Left ventricle myocardium inferior (tissue), 1 donor: ENCODE measurements at places on chromosomes 7 and 10. TPM values are rescaled to one million over a fixed set of nuclear protein-coding genes. Genes with fewer than 3 reads are reported as not detected.

GRCh38 chr7:80584778-80585177 lies 53.7 kb upstream of the CD36 start:
- no peaks in the 10 kb centered on the region for H3K36me3 ChIP-seq
- no peaks in the 10 kb centered on the region for H3K27me3 ChIP-seq
- peak overlapping the region; percentile 86 for H3K27ac ChIP-seq
- no peak overlapping the region for H3K4me3 ChIP-seq
- DNase-seq: no peak
- peaks cover 62% of the 10 kb centered on the region for H3K4me1 ChIP-seq

GRCh38 chr10:23139677-23140076 lies 44.3 kb downstream of the MSRB2 start:
- no peak overlapping the region for H3K27ac ChIP-seq
- H3K36me3 ChIP-seq: no peaks in the 10 kb centered on the region
- no peaks in the 10 kb centered on the region for H3K4me1 ChIP-seq
- H3K4me3 ChIP-seq: no peak overlapping the region
- no peaks in the 10 kb centered on the region for H3K27me3 ChIP-seq
- no peak for DNase-seq

Gene TMEM139
- 8.8 TPM for total RNA-seq

DNA sequence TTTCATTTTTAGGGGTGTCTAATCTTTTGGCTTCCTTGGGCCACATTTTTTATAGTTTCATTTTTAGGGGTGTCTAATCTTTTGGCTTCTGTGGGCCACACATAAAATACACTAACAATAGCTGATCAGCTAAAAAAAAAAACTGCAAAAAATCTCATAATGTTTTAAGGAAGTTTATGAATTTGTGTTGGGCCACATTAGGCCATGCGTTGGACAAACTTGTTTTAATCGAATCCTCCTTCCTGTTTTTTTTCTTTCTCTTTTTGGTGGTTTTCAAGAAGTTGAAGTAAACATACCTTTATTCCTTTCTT lies 37.4 kb downstream of the ZNRF2 start:
- peak overlapping the region; percentile 12 for H3K27ac ChIP-seq
- peaks cover 37% of the 10 kb centered on the region for H3K4me1 ChIP-seq
- peak overlapping the region; percentile 43 for H3K4me3 ChIP-seq

Gene VSIR
- 104 TPM for total RNA-seq

GRCh38 chr7:115662120-115662519 lies 368.4 kb downstream of the TFEC start:
- DNase-seq: no peak
- H3K27me3 ChIP-seq: peaks cover 4% of the 10 kb centered on the region
- H3K4me3 ChIP-seq: no peak overlapping the region
- H3K4me1 ChIP-seq: no peaks in the 10 kb centered on the region
- no peaks in the 10 kb centered on the region for H3K36me3 ChIP-seq

GRCh38 chr7:78140109-78140508 lies 341.5 kb downstream of the PHTF2 start:
- no peaks in the 10 kb centered on the region for H3K27me3 ChIP-seq
- H3K27ac ChIP-seq: no peak overlapping the region
- no peak overlapping the region for H3K4me3 ChIP-seq
- no peaks in the 10 kb centered on the region for H3K4me1 ChIP-seq

- peaks cover 4% of the 10 kb centered on the region for H3K4me1 ChIP-seq
- H3K27ac ChIP-seq: no peak overlapping the region
- DNase-seq: no peak
- H3K27me3 ChIP-seq: peaks cover 2% of the 10 kb centered on the region
- H3K4me3 ChIP-seq: no peak overlapping the region
These were observed 133.5 kb upstream of the PRSS58 start for GRCh38 chr7:142391191-142391992.

GRCh38 chr7:15921576-15921975 lies 235.1 kb upstream of the MEOX2 start:
- H3K4me3 ChIP-seq: no peak overlapping the region
- H3K27me3 ChIP-seq: no peaks in the 10 kb centered on the region
- DNase-seq: no peak
- no peak overlapping the region for H3K27ac ChIP-seq
- no peaks in the 10 kb centered on the region for H3K36me3 ChIP-seq

DNA sequence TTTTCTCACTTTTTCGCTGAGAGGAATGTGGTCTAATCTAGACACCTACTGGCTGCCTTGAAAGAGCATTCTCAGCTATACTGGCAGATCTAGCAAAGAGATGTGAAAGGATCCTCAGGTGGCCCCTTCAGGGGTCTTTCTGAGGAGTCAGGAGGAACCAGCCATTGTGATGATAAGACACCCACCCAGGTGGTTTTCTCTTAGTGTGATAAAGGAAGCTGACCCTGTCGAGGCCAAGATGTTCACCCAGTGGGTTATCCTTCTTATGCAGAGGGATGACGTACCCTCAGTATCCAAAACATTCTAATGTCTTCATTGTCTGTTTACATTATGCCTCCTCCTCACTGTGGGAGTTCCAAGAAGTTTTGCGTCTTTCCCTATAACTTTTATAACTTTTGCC lies 98.3 kb upstream of the LRGUK start:
- DNase-seq: no peak
- H3K4me3 ChIP-seq: no peak overlapping the region
- H3K27ac ChIP-seq: no peak overlapping the region
- peaks cover 17% of the 10 kb centered on the region for H3K4me1 ChIP-seq
- H3K27me3 ChIP-seq: no peaks in the 10 kb centered on the region

Gene GPR158
- total RNA-seq: not detected

DNA sequence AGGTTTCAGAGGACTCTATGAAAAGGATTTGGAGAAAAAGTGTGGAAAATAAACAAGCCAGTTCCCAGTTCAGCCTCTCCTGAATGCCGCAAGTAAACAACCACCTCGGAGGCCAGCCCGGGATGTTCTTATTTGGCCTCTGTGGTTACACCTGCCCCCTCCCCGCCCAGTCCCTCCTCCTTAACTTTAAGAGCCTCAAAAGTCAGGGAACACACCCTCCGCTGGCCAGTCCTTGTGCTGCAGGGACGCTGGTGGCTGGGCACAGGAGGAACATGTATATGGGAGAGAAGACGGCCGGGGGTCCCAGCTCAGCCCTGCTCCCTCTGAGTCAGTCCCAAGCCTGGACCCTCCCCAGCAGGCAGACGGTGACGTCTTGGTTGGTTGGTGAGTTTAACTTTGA lies 6.1 kb downstream of the CHST3 start:
- no peak overlapping the region for H3K4me3 ChIP-seq
- H3K27me3 ChIP-seq: no peaks in the 10 kb centered on the region
- H3K27ac ChIP-seq: peak overlapping the region; percentile 51
- H3K36me3 ChIP-seq: peaks cover 13% of the 10 kb centered on the region

DNA sequence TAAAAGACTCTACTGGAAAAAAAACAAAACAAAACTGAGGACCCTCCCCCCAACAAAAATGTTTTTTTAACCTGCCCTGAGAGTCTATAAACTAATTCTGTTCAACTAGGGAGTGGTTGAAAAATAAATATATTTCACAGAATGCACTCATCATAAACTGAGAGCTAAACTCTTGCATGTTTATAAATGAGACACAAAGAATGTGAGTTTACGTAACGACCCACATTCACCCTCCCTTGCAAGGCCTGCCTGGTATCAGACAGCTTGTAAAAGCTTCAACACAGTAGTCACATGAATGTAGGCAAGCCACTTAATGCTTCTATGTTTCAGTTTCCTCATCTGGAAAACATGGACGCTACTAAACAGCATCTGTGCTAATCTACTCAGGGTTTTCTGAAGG lies 50.3 kb downstream of the JAZF1 start:
- H3K4me1 ChIP-seq: peaks cover 63% of the 10 kb centered on the region
- no peaks in the 10 kb centered on the region for H3K27me3 ChIP-seq
- H3K36me3 ChIP-seq: no peaks in the 10 kb centered on the region

Gene PPP3CB
- 64.5 TPM for total RNA-seq

- no peak for DNase-seq
- peaks cover 14% of the 10 kb centered on the region for H3K36me3 ChIP-seq
- H3K27me3 ChIP-seq: no peaks in the 10 kb centered on the region
- peaks cover 49% of the 10 kb centered on the region for H3K4me1 ChIP-seq
- H3K4me3 ChIP-seq: no peak overlapping the region
- H3K27ac ChIP-seq: peak overlapping the region; percentile 9
These were observed 48.6 kb downstream of the EXOC4 start for GRCh38 chr7:133301444-133301843.

Gene IRF5
- total RNA-seq: 2.2 TPM

Gene OPN1SW
- not detected for total RNA-seq
